AG04449 (cell line): ENCODE measurements at places on chromosomes 11 and 22.

DNA sequence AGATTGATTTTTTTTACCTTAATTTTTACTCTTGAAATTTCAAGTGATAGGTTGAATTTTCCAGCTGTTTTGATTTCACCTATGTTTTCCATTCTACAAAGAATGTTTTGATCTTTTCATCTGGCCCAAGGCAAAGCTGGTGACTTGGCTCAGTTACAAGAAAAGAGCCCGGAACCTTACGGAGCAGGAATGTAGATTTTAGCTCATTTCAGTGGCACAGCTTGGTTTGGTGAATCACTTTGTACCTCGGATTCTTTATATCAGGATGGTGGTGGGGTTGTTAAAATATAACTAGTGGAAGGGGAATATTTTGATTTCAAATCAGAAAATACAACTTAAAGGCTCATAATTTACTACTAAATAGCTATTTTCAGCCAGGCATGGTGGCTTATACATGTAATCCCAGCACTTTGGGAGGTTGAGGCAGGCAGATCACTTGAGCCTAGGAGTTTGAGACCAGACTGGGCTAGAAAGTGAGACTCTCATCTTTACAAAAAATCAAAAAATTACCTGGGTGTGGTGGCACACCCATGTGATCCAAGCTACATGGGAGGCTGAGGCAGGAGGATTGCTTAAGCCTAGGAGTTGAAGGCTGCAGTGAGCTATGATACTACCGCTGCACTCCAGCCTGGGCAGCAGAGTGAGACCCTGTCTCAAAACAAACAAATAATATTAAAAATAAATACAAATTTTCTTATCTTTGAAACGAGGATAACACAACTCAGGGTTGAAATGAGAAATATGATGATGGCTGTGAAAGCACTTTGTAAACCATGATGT, 9.4 kb upstream of the GRIK4 start:
- DNase-seq = no peak

DNA sequence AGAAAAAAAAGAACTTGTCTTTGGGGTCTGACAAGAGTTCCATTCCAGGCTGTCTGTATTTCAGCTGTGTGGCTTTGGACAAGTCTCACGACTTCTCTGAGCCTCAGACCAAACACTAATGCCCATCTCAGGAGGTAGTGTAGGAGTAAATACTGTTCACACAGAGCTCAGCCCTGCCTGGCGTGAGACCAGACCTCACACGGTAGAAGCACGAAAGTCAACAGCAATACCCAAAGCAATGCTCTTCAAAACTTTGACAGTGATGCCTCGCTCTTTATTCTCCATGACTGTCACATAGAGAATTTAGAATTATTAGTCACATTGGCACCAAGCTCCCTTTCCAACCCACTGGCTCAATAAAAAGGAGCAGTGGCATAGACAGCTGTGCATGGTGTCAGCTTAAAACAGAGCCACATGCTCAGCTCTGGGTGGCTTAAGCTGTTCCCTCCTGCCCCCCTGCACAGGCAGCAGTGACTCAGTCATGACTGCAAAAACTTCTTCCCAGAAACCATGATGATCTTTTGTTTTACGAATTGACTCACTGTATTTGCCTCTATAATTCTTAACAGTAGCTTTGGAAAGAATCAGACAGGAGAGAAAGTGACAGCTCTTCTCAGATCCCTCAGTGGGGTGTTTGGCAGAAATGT, 74.0 kb upstream of the PHF21B start:
- no peak for DNase-seq

DNA sequence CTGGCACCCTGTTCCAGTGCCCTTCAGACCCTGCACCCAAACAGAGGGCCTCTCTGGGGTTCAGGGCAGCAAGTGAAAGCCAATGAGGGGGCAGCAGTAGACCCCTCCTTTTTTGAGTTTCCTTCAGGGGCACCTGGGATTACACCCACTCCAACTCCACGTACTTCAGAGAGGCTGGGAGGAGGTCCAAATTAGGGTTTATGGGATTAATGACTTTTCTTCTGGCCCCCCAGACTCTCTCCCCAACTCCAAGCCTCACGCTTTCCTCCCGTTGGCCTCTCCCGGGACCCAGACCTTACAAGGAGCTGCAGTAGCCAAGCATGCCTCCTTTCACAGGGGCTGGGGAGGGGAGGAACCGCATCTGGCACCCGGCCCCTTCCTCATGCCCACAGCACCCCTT, 101.7 kb downstream of the NECTIN1 start:
- DNase-seq = no peak

GRCh38 chr11:79139900-79140299, 300.9 kb downstream of the TENM4 start:
- DNase-seq = no peak

DNA sequence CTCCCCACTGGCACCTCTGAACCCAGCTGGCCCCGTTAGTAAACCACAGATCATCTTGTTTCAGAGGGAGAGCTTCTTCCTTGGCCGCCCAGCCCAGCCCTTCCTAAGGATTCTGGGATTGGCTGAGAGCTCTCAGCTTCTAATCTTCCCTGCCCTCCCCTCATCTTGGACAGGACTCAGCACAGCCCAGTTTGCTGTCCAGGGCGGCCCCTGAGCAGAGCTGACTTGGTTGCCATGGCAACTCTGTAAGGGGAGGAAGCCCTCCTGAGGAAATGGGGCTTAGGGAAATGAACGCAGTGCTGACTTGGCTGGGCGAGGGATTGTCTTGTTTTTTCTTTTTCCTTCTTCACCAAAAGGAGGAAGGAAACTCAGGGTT, 4.6 kb downstream of the APOL4 start:
- DNase-seq = no peak

- no peak for DNase-seq
Observed at GRCh38 chr22:25039754-25040153, 87.2 kb downstream of the KIAA1671 start.

- DNase-seq = no peak
Observed at GRCh38 chr11:128568166-128568778, 19.1 kb downstream of the ETS1 start.

DNA sequence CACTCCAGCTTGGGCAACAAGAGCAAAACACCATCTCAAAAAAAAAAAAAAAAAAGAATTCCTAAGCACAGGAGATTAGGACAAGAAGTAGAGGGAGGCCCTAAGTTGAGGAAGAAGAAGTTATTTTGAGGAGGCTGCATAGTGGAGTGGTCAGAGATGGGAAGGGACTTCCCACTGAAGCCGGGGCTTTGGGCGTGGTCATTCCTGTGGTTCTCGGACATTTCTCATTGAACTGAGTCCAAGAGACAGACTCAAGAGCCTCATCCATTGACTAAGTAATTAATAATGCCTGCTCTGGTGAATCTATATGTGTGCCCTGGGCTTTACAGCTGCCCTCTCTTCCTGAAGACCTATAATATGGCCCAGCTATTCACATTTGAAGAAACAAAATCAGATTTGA, 53.2 kb upstream of the FTH1 start:
- no peak for DNase-seq

- DNase-seq = no peak
Observed at GRCh38 chr11:91272089-91272488, 952.5 kb upstream of the FAT3 start.

DNA sequence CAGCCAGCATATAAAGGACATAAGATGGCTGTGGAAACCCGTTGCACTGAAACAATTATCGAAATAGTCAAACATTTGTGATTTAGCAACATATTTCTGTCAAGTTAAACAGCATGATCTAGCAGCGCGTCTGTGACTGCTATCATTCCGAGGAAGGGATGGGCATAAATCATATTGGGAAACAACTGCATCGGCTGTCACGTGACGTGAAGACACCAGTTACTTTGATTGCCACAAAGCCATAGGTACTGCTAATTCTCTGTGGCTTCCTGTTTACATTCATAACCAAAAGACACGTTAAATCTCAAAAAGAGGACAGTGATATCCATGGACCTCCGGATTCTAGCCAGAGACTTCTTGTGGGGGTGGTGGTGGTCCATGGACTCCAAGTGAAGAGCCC, 87.8 kb downstream of the CACNA1I start:
- DNase-seq = no peak
